Renal cortical epithelial cell (primary cell): ENCODE measurements at places on chromosomes 12 and 14.
A peak's percentile ranks its signal among the peaks of the same experiment; 100 is the strongest.

- no peak for DNase-seq
These were observed 243.1 kb upstream of the PWP1 start for GRCh38 chr12:107442326-107442987.

GRCh38 chr14:24634158-24634557 is at the start of gene GZMB:
Gene GZMB (minus strand): TSS chr14:24634190. CDS start chr14:24634160, 30 bp downstream.
- DNase-seq: no peak

- peak; percentile 43 for DNase-seq
These were observed 1.4 kb upstream of the AP4S1 start for GRCh38 chr14:31024010-31024480.

DNA sequence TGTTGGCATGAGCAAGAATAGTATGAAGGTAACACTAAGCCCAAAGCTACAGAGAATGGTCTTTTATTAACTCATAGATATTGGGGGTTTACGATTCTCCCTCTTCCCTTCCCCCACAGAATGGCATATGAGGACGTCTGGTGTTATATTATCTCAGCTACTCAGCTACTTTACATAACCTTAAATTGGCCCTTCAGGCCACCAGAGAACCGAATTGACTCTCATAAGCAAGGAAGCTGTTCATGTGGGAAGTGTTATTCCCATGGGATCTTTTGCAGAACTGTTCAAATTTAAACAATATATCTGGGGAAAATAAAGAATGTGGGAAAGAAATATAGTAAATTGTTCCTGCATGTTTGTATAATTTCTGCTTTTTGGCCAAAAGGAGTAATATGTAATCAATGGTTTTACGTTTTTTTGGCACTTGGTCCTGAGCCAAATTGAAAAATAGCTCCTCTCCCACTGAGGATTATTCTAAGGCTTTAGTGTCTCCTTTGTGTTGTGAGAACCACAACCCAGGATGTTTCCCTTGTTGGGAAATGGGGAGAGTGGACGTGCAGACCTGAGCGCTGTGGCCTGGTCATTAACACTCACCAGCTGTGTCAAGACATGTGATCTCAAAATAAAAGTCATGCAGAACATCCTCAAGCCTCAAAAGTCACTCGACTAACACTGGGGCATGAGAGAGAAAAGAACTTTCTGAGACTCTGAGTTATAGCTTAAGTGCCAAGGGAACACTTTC is 31.8 kb upstream of the CMAS start:
- no peak for DNase-seq

GRCh38 chr12:57813971-57814772 is 4.4 kb downstream of the AVIL start:
- no peak for DNase-seq

GRCh38 chr12:117343296-117343695 is 18.1 kb downstream of the NOS1 start:
- peak; percentile 5 for DNase-seq

DNA sequence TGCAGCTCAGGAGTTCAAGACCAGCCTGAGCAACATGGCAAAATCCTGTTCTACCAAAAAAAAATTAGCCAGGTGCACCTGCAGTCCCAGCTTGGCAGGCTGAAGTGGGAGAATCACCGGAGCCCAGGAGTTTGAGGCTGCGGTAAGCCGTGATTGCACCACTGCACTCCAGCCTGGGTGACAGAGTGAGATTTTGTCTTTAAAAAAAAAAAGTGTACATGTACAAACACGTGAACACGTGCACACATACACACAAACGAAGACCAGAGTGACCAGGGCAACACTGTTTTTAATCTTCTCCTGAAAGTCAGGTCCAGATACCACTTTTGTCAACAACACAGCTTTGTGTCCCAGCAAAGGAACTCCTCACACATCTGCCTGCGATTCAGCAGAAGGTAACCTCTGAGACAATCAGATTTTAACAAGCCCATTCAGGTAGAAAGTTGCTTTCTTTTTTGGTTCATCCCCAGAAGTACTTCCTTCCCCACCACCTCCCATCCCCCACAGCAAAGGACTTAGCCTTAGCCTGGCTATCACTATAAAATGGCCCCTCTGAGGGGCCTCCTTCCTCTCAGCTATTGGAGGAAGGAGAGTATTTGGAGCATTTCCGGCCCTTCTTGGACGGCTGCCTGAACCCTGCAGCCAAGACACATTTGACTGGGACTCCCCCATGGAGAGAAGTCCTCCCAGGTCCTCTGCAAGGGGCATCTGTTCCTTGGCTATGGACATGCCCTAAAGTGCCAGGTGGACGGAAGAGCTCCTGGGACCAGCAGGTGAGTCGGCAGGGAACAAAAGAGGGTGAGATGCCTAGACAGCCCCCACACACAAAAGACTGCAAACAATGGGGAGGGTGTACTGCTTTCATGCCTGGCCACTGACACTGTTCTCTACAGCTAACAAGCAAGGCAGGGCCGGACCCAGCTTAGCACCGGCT is 9.8 kb downstream of the CTDSP2 start:
- peak; percentile 43 for DNase-seq

GRCh38 chr12:18721452-18721851 is 16.4 kb downstream of the PLCZ1 start:
- DNase-seq: no peak

DNA sequence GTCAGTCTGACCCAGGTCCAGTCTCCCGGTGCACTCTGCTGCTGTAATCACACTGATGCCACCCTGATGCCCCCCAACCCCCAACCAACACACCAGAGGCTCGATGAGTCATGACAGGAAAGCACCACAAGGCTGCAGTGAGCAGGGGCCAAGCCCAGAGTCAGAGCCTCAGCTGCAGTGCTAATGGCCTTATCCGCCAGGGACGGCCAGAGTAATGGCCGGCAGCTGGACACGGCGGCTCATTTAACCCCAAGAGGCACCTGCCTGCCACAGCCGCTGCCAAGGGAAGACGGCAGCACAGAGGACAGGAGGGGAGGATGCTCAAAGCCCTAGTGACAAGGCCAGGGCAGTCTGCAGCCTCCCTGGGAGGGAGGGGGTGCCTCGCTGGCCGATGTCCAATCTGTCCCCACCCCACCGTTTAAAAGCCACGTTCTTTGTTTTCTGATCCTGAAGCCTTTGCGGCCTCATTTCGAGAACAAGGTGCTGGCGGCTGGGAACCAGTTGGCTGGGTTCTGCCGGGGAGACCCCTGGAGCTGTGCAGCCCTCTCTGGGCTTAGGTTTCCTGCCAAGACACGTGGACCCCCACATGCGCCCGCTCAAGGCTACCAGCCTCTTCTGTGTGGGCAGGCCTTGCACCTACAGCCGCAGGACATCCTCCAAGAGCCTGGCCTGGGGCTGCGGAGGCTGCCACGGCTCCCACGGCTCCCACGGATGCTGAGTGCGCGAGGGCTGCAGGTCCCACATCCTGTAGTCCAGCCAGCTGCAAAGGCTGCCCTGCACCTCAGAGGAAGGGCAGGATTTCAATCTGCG is 13.1 kb downstream of the CCDC85C start:
- peak; percentile 78 for DNase-seq

GRCh38 chr12:70966996-70967790 is 46.7 kb upstream of the PTPRR start:
- peak; percentile 6 for DNase-seq

DNA sequence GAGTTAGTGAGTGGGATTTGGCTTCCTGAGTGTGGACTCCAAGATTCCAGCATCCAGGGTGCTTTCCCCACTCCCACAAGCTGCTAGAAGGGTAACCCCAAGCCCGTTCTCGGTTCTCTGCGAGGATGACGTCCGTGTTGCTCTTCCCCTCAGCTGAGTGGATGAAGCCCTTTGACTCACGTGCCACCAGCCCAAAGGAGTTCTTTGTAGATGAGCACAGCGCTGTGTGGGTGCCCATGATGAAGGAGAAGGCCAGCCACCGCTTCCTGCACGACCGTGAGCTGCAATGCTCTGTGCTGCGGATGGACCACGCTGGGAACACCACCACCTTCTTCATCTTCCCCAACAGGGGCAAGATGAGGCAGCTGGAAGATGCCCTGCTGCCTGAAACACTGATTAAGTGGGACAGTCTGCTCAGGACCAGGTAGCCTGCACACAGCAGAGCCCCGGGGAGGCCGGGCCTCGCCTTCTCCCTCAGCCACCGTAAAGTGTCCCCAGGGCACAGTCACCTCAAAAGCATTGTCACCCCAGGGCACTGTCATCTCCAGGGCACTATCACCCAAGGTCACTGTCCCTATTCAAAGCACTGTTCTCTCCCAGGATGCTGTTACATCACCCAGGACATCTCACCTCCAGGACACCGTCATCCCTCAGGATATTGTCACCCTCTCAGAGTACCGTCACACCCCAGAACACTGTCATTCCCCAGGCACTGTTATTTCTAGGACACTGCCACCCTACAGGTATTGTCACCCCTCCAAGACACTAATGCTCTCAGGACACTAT is 31.3 kb downstream of the SERPINA3 start:
- no peak for DNase-seq

DNA sequence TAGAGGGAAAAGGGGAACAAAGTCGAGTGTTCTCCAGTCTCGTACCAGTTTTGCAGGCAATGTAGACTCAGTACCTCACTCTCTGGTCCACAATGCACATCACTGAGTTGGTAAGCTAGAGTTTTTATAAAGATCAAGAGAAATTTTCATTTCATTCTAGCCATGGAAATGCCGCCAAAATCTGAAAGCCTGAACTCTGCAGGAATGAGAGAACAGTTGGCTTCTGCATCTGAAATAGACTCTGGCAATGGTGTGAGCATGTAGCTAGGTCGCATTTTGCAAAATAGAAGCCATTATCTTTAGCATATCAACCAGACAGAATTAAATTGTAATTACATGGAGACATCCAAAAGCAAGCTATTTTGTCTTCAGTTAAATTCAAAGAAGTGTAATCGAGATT is 381.0 kb downstream of the NOVA1 start:
- no peak for DNase-seq

DNA sequence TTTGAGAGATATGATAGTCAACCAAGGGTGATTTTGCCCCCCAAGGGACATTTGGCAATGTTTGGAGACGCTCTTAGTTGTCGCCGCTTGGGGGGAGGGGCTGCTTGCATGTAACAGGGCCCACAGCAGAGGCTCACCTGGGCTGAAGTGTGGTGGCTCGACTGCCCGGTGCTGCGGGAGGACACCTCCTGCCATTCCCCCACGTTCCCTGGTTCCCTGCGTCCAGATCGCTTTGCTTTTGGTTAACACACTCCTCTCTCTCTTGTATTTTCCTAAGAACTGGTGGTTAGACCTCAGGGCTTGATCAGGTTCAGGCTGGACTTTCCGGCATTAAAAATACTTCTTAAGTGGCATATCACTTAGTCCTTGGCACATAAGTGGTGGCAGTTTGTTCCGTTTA is 18.9 kb downstream of the PPP2R5C start:
- peak; percentile 10 for DNase-seq

DNA sequence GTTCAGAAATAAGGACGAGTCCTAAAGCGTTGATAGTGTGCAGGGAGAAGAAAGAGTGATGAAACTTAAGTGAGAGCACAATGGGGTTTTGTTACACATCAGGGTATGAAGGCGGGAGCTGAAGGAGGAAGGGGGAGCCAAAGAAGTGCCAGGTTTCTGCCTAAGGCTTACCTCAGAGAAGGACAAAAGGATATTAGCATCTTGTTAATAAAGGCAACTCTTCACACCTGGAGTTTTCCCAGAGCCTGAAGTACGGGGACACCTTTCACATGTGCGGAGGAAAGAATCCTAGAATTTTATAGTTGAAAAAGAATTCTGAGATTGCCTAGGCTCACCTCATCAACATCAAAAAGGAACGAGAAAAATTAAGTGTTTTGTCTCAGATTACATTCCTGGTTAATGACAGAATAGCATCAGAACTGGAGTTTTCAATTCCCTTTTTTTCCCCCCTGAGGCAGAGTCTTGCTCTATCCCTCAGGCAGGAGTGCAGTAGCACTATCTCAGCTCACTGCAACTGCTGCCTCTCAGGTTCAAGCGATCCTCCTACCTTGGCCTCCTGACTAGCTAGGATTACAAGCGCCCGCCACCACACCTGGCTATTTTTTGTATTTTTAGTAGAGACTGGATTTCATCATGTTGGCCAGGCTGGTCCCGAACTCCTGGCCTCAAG is 2.2 kb upstream of the SAV1 start:
- no peak for DNase-seq

- no peak for DNase-seq
These were observed 1096.0 kb upstream of the FLRT2 start for GRCh38 chr14:84433961-84434360.

DNA sequence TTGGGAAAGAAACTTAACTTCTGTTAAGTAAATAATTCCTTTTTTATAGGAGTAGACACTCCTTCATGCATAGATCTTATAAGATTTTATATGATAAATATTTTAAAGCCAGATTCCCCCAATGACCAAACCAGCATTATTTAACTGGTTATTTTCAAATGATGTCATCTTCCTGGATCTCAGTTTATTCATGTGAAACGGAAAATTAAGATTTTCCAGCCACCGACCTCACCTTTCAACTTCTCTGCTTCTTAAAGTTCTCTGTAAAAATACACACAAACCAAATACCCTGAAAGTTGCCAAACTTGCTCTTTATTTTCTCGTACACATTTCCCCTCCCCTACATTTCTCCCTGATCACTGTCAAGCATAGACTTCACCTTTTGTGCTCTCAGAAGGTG is 364.2 kb downstream of the GALC start:
- DNase-seq: no peak

DNA sequence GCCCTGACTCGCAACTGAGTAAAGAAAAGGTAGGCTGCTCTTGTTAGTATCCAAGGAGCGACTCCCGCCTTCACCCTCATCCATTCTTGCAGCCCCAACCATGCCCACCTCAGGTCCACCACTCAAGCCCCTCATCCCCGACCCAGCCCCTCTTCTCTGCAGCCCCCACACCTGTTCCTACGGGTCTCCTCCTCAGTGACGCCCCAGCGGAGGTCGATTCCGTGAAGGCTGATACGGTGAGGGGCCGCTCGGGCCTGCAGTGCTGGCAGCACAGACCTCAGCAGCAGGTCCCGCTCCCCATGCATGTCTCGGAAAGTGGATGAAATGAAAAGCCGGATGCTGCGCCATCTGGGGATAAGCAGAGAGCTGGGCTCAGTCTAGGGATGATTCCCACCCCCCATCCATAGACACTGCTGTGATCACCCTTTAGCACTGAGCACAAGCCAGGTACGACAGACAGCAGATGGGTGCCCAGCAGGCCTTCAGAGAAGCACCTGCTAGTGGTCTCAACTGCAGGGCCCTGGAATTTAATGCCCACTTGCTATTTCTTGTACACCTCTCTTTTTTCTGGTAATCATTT is 26.9 kb downstream of the TEP1 start:
- DNase-seq: no peak

GRCh38 chr12:103810111-103810510 is 30.9 kb downstream of the NT5DC3 start:
- DNase-seq: no peak

DNA sequence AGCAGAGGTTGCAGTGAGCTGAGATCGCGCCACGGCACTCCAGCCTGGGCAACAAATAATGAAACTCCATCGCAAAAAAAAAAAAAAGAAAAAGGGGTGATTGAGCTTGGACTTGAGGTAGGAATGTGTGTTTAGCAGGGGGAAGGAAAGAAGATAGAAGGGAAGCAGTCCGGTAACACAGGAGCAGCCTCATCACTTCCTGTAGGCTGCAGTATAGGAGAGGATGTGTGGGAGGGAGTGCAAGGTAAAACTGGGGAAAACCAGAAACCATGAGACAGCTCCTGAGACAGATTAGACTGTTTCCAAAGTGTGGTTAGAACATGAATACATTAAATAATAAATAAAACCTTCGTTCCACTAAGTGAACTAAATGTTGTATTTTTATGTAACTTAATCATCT is 49.2 kb downstream of the FGD4 start:
- DNase-seq: peak; percentile 67
